GOT3 (cell line): ENCODE measurements at places on chromosomes 7 and 10.

DNA sequence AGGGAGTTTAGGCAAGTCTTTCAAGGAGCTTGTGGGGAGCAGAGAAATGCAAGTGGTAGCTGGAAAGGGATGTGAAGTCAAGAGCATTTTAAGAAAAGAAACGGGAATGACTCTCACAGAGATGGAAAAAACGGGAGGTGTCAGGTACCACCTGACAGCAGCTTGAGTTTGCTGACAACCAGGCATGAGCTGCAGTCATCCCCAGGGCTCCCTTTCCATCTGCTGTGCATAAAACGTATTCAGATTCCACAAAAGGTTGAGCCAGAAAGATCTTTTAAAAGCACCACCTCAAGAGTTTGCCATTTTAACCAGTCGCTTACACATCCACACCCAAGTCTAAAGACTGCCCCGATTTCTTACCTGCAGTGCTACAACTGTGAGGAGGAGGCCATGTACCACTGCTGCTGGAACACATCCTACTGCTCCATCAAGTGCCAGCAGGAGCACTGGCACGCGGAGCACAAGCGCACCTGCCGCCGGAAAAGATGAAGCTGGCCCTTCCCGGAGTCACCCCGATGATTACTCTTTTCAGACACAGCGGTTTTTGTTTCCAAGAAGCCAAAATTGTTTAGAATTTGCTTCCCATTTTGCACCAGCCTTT lies 116.8 kb downstream of the ZMYND11 start:
- DNase-seq: no peak

GRCh38 chr10:45553155-45553554 lies 119.4 kb downstream of the ZFAND4 start:
- DNase-seq: no peak

GRCh38 chr10:71081912-71082311 lies 130.5 kb upstream of the UNC5B start:
- no peak for DNase-seq

GRCh38 chr7:25117226-25118047 lies 7.6 kb downstream of the CYCS start:
- no peak for DNase-seq

GRCh38 chr7:155054761-155055160 lies 15.4 kb upstream of the HTR5A start:
- no peak for DNase-seq

- no peak for DNase-seq
These were observed 123.1 kb downstream of the GNAI1 start for GRCh38 chr7:80257756-80258155.
